Fibroblast of skin of left biceps (primary cell): ENCODE measurements at places on chromosomes 4 and X.

DNA sequence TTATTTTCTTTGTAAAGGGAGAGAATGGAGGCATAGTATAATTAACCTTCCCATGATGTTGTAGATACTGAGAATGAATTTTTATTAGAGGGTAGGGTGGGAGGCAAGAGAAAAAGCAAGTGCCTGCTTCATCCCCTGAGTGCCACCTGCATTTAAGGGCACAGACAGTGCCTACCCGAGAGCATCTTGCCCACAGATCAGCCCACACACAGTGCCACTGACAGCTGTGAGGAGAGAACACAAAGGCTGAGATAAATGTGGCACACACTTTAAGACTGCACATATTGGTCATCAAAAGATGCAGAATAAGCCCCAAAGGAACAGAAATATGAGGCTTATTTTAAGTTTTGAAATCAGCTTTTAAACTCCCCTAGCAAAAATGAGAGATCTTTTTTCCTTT lies 250.8 kb downstream of the SLC39A8 start:
- DNase-seq: no peak

- no peak for DNase-seq
Measured at GRCh38 chr4:163976588-163976987, 482.1 kb downstream of the TMA16 start.

DNA sequence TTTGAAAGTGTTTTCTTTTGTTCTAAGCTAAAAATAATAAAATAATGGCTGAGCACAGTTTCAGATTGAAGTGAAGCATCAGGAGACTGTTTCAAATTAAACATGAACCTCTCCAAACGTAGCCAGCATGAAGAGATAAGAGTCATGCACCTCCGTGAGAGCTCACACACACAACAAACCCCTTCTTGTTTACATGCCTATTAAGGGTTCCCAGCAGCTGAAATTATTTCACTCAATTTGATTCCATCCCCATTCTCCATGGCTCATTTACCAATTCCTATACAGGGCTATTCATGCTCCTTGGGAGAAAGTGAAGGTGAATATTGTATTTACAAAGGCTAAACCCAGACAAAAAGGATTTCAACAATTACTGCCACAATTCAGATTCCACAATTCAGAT lies 954.1 kb upstream of the INTU start:
- DNase-seq: no peak

- no peak for DNase-seq
Measured at GRCh38 chrX:111083081-111083480, 12.9 kb upstream of the PAK3 start.

DNA sequence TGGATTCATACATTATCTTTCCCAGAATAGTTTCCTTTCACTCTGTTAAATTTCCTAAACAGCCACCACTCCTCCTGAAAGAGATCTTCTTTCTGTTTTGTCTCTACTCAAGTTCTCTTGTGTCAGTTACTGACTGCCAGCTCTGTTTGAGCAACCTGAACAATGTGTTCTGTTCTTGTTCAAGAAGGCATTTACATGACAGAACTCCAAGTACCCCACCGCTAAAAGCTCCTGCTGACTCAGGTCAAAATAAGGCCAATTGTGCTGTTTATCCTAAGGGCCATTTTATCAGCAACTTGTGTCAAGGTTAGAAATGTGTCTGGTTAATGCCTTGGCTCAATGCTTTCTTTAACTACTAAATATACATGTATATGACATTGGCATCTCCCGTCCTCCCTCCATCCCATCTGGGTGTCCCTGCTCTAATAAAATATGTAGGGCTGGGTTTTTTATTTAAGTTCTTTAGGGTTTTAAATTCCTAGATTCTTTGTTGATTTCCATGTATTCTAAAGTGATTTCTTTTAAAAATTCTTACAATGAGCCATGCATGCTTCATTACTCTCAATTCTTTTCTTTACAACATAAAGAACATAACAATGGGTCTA lies 144.3 kb upstream of the PAQR3 start:
- DNase-seq: no peak

- no peak for DNase-seq
Measured at GRCh38 chr4:48481581-48481980, 1.6 kb upstream of the SLC10A4 start.

- DNase-seq: no peak
Measured at GRCh38 chrX:105758754-105759153, 63.6 kb upstream of the NRK start.
